Stimulated activated CD4-positive, alpha-beta T cell treated with anti-CD3 and anti-CD28 coated beads, Interleukin-15, amount 100 ng/mL, for 1 hour (primary cell): ENCODE measurements at places on chromosomes 4 and X.

DNA sequence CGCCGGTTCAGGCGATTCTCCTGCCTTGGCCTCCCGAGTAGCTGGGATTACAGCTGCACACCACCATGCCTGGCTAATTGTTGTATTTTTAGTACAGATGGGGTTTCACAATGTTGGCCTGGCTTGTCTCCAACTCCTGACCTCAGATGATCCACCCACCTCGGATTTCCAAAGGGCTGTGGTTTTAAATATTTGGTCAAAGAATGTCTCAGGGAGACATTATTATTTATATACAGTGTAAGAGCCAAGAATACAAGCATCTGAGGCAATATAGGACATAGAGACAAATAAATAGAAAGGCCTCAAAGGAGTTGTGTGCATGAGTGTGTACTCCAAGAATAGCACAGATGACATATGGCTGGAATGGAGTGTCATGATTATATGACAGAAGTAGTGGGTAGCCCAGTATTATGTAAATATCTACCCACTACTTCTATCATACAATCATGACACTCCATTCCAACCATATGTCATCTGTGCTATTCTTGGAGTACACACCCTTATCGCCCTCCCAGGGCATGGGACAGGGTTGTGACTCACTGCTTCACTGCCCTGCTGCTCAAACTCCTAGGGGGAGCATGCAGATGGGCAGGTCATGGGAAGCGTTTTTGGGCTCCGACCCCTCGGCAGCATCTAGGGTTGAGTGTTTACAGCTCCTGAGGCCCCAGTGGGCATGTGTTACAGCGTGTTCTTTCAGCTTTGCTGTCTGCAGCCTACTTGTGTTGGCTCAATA lies 1649.8 kb upstream of the PCDH10 start:
- DNase-seq: no peak

DNA sequence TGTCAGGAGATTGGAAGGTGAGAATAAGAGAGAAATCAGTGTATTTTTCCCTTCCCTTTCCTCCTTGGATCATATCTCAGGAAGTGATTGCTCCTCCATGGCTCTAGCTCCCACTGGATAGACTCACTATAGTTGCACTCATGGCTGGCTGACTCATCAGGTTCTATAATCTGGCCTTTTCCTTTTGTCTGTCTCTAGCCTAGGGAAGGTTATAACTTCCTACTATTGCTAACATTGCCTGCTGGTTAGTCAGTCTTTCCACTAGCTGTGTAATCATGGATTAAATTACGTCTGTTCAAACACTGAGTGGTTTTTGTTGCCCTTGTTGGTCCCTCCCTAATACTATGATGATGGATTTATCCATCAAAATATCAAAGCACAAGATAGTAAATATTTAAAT lies 195.5 kb upstream of the VEGFC start:
- no peak for DNase-seq

DNA sequence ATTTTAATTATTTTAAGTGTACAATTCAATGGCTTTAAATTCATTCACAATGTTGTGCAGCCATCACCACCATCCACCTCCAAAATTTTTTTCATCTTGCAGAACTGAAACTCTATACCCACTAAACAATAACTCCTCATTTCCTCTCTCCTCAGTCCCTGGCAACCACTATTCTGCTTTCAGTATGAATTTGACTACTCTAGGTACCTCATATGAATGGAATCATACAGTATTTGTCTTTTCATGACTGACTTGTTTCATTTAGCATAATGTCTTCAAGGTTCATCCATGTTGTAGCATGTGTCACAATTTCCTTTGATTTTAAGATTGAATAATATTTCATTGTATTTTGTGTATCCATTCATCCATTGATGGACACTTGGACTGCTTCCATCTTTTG lies 46.9 kb downstream of the KIF4A start:
- DNase-seq: no peak

GRCh38 chrX:13755254-13755653 lies 20.7 kb downstream of the OFD1 start:
- no peak for DNase-seq

DNA sequence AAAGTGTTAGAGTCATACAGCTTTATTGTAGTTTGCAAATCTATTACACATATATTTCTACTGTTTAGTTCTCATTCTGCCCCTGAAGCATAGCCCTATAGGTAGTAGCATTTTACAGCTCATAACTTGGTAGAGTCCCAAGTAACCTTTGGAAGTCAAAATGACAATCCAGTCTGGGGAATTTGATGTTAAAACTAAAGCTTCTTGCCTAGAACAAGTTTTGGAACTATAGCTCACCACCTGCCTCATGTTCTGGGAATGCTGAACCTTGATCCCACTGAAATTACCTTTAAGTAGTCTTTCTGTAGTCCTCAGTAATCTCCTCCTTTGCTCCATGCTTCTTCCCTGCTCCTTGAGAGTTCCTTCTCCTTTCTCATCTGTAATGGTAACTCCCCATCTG lies 8.4 kb downstream of the UGT8 start:
- no peak for DNase-seq

DNA sequence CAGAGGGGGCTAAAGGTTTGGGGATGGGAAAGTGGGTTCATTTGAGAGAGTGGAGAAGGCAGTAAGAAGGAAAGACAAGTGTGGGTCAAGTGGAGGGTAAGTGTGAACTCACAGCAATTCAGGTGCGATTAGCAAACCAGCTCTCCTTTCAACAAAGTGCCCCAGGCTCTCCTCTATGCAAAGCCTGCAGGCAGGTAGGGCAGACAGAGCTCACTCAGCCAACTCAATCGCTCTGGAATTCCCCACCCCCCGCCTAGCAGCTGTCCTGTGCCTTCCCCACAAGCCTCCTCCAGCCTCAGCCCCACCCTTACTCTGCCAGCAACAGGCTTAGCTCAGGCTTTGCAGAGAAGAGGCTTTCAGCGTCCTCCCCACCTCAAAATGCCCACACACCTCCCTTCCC lies 14.8 kb upstream of the MAMLD1 start:
- no peak for DNase-seq

DNA sequence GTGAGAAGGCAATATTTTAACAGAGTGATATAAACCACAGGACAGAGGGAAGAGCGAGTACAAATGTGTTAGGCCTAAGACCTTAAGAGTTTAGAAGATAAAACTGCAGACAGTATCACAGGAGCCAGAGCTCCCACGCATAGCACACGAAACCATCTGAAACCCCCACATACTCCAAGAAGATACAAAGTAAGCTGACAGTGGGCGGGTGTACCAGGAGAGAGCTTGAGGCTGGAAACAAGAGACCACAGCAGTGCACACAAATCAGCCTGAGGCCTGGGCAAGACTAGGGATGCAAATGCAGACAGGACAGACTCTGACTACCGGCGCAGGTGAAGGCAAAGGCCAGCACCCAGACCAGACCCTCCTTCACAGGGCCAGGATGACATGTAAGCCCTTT lies 54.1 kb upstream of the ARHGAP24 start:
- no peak for DNase-seq

DNA sequence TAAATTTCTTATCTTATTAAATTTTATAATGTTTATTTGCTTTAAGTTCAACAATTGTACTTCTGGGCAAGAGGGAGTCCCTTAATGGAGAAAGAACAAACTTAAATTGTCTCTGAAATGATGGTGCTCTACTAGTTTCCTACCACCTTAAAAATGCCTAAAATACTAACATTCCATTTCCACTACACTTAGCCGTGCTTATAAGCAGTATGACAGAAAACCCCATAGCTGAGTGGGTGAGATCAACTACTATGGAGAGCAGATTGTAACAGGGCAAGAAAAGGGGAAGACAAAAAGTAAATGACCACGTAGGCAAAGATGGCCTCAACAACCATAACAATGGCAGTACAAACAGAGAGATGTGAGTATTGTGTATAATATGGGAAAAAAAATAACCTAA lies 35.0 kb downstream of the RFC1 start:
- no peak for DNase-seq

GRCh38 chr4:183264614-183265013 lies 55.5 kb downstream of the CLDN22 start:
- no peak for DNase-seq

DNA sequence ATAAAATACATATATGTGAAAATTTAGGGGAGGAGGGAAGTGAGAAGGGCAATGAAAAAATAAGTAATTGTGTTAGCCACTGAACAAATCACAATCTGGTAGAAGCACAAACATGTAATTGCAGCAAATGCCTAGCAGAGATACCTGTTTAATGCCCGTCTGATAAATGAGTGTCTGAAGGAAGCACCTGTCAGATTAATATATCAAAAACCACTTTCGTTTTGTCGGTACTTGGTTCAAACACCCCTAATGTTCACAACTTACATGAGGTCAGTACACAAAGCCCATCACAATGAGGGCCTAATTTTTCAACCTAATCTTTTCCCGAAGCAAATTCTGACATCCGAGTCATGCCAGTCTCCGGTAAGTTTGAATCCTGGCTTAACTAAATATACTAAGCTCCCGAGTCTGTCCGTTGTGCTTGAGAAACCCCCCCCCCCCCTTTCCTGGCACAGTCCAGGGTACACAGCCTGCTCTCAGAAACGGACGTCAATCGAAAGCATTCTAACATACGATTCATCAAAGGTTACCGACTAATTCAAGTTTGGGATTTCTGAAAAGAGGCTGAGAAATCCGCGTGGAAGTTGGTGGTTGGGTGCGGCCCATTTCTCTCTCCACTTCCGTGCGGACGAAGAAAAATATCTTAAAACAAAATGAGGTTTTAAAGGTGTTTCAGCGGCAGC lies 758 bp downstream of the SDAD1 start:
- DNase-seq: no peak

- DNase-seq: no peak
These were observed 3.3 kb upstream of the FAM9C start for GRCh38 chrX:13047759-13048158.

DNA sequence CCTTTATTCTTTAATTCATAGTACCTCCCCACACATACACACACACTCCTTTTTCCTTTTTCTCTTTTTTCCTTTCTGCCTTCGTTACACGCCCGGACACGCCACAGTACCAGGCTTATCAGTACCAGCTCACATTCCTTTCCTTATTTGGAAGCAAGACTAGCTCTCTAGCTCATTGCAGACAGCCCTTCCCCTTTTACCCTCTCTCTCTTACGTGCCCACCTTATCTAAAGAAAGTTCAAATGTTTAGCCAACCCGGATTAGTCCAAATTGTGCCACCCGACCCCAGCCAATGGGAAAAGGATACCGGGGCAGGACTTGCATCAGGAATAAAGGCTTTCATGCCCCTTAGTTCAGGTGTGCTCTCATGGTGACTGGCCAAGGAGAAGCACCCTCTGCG lies 194.7 kb upstream of the VCX3A start:
- DNase-seq: no peak

DNA sequence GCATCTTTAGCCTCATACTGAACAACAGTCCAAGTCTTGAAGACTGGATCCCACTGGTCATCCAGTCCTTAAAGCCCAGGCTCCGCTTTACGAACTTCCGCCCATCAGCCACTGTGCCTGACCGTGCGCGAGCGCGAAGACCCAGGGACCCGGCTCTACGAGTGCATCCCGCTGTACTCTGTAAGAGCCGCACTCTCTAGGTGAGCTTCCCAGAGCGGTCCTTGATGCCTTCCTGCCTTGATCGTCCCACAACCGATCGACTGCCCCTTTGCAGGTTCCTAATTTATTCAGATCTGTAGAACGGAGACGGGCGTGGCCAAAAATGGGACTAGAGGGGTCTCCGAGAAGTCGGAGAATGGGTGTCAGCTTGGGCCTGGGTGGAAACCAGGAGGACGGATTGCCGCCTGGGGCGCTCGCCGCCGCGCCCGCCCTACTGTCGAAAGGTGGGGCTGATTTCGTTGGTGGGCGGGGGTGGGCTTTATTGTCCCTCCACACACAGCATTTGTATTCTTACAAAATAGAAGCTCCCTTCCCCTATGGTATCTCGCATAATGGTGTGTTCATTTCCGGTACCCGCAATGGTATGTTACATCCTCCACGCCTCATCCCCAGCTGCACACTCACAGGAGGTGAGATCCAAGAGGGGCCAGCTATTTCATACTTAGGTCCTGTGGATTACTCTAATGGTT lies 42.3 kb upstream of the FAM156A start:
- DNase-seq: no peak

DNA sequence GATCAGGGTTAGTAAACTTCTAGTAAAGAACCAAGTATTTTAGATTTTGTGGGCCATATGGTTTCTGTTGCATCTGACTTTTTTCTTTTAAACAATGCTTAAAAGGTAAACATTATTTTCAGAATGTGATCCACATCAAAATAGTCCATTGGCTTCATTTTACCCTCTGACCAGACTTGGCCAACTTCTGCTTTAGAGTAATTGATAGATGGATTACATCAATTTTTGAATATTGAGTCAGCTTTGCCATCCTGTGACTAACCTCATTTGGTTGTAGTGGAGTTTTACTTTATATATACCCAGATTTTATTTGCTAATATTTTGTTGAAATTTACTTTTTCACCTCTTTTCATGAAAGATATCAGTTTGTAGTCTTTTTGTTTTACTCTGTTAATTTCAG lies 559.8 kb downstream of the TLL1 start:
- no peak for DNase-seq

- DNase-seq: no peak
These were observed 5.2 kb downstream of the BMPR1B start for GRCh38 chr4:94763005-94763404.

- DNase-seq: no peak
These were observed 18.4 kb downstream of the IQSEC2 start for GRCh38 chrX:53262918-53263394.

DNA sequence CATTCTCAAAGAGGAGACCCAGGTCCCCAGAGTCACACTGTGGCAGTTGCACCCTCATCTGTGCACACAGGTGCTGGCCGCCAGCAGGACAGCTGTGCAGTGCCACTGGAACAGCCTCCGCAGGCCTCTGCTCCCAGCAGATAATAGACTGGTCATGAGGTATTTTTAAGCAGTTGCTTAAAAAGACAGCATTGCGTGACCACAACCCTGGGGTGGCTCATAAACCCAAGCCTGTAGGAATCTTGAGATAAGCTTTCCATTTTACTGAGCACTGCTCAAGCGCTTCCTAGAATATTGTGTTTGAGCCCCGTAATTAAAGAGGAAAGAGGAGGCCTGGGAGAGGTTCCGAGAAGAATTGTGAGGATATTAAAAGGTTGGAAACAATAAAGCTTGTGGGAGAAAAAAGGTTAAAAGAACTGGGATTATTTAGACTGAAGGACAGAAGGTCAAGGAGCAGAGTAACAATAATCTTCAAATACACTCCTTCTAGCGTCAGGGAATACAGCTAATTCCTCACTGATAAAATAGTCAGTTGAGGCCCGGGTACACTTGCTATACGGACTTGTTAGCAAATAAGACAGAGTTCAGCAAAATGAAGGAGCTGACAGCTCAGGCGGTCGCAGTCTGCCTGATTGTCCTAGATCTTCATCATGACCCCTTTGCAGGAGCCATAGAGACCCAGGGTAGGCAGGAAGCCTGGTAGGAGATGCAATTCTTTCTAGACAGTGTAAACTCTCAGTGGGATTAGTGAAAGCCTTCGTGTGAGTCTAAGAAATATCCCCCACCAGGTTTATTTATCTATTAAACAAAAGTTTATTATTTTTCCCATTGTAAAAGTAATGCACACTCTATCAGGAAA lies 86.2 kb upstream of the KIT start:
- no peak for DNase-seq
